ENCODE measurements at places on chromosomes 4 and X. TPM values are rescaled to one million over a fixed set of nuclear protein-coding genes. Genes with fewer than 3 reads are reported as not detected.

Gene SSX1
- total RNA-seq, result not detected

Gene NSDHL
- 14.6 TPM for total RNA-seq

Gene GAGE12J
- not detected for total RNA-seq

Gene PF4V1
- not detected for total RNA-seq

Gene HSFX3
- total RNA-seq, result not detected

Gene UGT2B10
- not detected for total RNA-seq

Gene DCX
- total RNA-seq, result 12.2 TPM

Gene PLXNB3
- total RNA-seq, result 110 TPM

Gene GUCY1A1
- total RNA-seq, result 51.9 TPM

Gene FHDC1
- total RNA-seq, result 1.9 TPM

Gene MAGEA10
- total RNA-seq, result not detected

Gene TMEM33
- total RNA-seq, result 71.3 TPM

Gene MAGEA2B
- not detected for total RNA-seq

Gene DMRTC1
- 5.8 TPM for total RNA-seq

Gene XAGE1A
- total RNA-seq, result not detected

Gene FGF13
- total RNA-seq, result 50.0 TPM

Gene COX7B2
- not detected for total RNA-seq

Gene RAB33A
- total RNA-seq, result 13.4 TPM

Gene PABPC4L
- total RNA-seq, result 0.33 TPM

Gene SPANXA1
- not detected for total RNA-seq

Gene ANKRD50
- total RNA-seq, result 13.9 TPM

Gene HSFX4
- total RNA-seq, result not detected

Gene NWD2
- total RNA-seq, result 11.0 TPM

Gene PASD1
- total RNA-seq, result not detected

Gene MSX1
- total RNA-seq, result 8.0 TPM

Gene NPY5R
- total RNA-seq, result 5.4 TPM

Gene SPP1
- total RNA-seq, result 432 TPM

Gene STK32B
- total RNA-seq, result 2.1 TPM

Gene CFAP299
- 6.2 TPM for total RNA-seq

Gene UGT8
- 15.2 TPM for total RNA-seq

Gene CDX4
- not detected for total RNA-seq

Gene HERC6
- total RNA-seq, result 18.3 TPM

Gene SPANXN4
- not detected for total RNA-seq

Gene MAGEA2
- not detected for total RNA-seq

Gene TRIM75
- not detected for total RNA-seq

Data from dorsolateral prefrontal cortex (tissue), 122 donors.